ENCODE measurements at places on chromosomes 7 and 10.

DNA sequence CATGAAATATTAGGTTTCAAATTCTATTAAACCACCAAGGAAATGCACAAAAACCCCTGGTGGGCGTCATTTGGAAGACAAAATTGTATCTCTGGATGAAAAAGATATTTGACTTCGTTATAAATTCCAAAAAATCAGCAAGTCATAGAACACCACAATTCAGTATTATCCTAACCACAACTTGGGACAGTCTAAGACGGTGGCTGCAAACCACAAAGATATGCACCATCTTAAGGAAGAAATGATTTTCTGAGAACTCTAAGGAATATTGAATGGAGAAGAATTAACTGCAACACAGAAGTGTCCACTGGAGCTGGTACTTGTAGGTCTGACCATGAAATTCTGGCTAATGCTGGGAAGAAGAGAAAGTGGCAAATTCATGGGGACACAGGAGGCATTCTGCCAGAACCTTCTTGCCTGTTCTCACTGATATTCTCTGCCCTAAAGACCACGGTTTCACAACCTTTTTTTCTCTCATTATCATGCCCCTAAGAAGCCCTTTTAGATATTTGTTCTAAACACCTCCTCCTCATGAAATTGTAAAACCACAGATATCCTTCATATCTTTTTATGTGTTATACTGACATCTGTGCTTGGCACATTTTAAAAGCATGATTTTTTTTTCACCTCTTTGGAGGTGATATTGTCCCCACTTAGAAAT lies 92.9 kb downstream of the SFMBT2 start:
- DNase-seq, result no peak

GRCh38 chr10:111299037-111299436 lies 222.2 kb downstream of the ADRA2A start:
- DNase-seq, result no peak

GRCh38 chr7:130733931-130734814 lies at the start of gene KLF14:
Gene KLF14 (minus strand): TSS chr7:130734207. CDS start chr7:130734033, 174 bp downstream.
- peak; percentile 14 for DNase-seq

- no peak for DNase-seq
These were observed 74.3 kb downstream of the CPED1 start for GRCh38 chr7:121062671-121063279.

DNA sequence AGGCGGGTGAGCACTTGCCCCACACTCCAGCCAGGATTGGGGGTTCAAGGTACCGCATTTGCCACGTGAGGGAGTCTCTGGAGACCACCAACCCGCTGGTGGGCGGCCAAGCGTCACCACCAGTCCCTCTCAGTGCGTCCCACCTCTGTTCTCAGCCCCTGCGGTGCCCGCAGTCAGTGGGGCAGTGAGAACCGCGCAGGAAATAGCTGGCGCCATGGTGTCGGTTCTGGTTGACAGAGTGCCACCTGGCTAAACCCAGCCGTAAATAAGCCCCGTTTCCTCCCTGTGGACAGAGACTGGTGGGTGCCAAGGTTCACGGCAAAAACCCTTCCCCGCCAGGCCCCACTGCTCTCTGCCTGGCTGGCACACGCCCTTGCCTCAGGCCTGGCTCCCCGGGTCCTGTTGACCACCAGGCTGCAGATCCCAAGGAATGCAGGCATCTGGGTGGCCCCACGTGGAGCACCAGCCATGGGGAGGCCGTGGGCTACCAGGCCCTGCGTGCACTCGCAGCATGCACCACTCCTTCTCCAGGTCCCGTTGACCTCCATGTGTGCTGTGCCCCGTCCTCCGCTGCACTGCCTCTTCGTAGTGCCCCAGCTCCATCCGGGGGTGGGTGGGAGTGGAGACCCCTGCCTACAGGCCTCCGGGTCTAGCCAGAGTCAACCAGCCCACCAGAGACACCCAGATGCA lies 140.0 kb downstream of the LHPP start:
- no peak for DNase-seq

DNA sequence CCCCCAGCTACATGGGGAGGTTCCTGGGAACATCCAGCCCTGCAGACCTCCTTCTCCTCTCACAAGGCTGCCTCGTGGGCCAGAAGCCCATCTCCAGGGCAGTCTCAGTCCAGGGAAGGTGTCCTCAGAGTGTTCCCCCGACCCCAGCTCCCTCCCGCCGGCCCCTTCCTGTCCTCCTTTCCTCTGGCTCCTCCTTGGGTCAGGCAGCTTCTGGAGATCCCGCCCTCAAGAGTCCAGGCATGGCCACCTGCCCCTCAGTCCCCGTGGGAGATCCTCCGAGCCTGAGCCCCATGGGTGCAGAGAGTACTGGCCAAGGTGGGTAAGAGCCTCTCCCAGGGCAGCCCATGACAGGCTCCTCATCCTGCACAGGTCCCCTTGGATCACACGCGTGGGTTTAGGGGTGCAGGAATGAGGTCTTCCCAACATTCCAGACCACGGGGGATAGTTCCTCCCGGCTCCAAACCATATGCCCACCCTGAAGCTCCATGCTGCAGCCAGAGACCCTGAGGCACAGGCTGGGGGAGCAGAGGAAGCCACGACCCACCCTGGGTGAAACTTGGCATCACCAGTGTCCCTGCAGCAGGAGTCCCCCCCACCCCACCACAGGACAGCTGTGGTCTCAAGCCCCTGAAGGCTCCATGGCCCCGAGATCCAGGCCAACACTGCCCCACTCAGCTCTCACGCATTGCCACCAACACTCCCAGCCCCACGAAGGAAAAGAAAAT lies 65.5 kb downstream of the OAT start:
- no peak for DNase-seq

Measured in AG08395 (cell line).